Osteoblast (primary cell): ENCODE measurements at places on chromosomes 3 and 15. TPM values are rescaled to one million over a fixed set of nuclear protein-coding genes. Genes with fewer than 3 reads are reported as not detected.

GRCh38 chr15:66006986-66007385, 137.7 kb downstream of the RAB11A start:
- no peak for DNase-seq

- no peak for DNase-seq
These were observed 24.9 kb upstream of the GNB4 start for GRCh38 chr3:179476215-179476614.

- DNase-seq, result no peak
These were observed 67.9 kb downstream of the DCUN1D1 start for GRCh38 chr3:182912474-182912873.

- no peak for DNase-seq
These were observed 43.2 kb downstream of the CMTM6 start for GRCh38 chr3:32459450-32459849.

The CGNL1 gene
- total RNA-seq, result 1.1 and 1.5 TPM in 2 replicates
